ENCODE measurements at places on chromosomes 5 and 9. TPM values are rescaled to one million over a fixed set of nuclear protein-coding genes. Genes with fewer than 3 reads are reported as not detected.
A peak's percentile ranks its signal among the peaks of the same experiment; 100 is the strongest.

GRCh38 chr9:77947651-77948050 lies 84.0 kb downstream of the GNAQ start:
- DNase-seq: no peak

DNA sequence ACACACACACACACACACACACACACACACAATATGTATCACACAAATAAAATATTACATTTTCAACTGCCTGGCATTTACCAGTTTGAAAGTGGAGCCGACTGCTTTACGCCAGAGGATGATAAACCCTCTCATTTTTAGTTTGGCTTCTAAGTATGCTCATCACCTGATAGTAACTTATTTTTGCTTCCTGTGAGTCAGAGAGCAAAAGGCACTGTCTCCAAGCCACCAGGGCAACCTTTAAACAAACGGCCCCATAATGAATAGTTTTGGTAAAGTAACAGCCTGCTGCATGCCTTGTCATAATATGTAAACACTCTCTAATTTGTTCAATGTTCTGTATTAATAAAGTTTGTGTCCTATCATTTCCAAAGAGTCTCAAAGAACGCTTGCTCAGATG lies 26.9 kb downstream of the KLF4 start:
- DNase-seq: no peak

- DNase-seq: no peak
These were observed 41.9 kb downstream of the MOCS2 start for GRCh38 chr5:53067641-53068040.

DNA sequence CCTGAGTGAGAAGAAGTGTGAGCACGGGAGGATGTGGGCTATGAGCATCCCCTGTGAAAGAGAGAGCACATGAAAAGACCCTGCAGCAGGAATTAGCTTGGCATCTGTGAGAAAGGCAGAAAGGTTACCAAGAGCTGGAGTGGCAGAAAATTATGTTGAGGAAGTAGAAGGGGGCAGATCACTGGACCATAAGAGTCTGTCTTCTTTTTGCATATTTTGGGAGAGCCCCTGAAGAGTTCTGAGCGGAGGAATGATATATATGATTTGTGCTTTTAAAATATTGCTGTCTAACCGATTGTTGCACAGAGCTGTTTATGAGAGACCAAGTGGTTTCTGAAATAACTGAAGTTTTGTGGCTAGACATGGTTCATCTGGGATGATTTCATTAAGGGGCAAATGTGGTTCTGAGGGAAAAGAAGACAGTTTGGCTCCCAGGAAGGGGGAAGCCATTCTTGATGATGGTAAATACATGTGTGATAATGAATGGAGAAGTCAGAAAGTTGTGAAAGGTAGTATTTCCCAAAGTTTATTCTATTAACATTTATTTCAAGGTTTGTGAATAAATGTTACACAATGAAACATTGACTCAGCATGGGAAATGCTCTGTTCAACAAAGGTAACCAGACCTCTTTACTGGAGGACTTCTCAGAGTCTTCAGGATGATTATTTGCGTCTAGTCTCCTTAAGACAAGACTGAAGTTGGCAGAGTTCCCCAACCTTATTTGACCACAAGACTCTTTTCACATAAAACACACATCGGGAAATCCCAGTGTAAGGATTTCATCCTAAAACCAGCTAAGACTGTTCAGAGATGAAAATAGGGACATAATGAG lies 31.5 kb upstream of the ADRB2 start:
- no peak for DNase-seq

- no peak for DNase-seq
These were observed 141.4 kb downstream of the PLK2 start for GRCh38 chr5:58318468-58318867.

GRCh38 chr9:36961051-36961450 lies 73.0 kb downstream of the PAX5 start:
- DNase-seq: no peak

DNA sequence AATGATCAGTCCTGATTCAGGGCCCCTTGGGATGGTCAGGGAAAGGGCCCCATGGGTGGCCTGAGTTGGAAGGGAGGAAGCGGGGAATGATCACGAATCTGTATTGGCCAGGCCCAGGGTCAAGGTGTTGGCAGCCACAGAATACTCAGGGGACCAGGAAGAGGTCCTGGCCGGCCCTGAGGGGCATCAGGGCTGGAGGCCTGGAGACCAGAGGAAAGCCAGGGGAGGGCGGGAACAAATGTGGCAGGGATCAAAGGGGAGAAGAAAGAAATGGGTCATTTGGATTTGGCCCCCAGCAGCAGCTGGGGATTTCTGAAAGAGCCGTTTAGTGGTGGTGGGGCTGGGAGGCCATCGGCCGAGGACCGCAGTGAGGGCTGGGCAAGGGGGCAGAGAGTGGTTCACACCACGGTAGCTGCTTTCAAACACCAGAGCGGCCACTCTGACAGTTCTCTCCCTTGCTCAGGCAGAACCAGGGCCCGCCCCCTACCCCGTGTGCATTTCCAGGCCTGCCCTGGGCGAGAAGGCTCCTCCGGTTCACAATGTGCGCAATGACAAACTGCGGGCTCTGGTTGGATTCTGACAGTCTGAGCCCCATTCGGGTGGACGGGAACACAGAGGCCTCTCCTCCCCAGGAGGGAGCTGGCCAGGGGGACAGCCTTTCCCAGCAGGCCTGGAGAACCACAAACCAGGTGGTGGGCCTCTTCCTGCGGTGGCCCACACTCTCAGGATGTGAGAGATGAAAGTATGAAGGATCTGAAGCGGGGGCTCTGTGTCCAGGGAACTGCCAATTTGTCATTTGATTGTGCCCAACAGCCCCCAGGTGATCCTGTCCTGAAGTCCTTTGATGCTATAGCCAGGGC lies 220.3 kb upstream of the IER5L start:
- DNase-seq: no peak

DNA sequence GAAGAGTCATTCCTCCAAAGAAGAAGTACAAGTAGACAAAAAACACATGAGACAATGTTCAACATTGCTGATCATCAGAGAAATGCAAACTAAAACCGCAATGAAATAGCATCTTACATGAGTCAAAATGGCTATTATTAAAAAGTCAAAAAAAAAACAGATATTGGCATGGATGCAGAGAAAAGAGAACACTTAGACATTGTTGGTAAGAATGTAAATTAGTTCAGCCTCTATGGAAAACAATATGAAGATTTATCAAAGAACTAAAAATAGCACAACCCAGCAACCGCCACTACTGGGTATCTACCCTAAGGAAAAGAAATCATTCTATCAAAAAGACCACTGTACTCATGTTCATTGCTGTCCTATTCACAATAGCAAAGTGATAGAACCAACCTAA lies 157.5 kb downstream of the CHSY3 start:
- no peak for DNase-seq

DNA sequence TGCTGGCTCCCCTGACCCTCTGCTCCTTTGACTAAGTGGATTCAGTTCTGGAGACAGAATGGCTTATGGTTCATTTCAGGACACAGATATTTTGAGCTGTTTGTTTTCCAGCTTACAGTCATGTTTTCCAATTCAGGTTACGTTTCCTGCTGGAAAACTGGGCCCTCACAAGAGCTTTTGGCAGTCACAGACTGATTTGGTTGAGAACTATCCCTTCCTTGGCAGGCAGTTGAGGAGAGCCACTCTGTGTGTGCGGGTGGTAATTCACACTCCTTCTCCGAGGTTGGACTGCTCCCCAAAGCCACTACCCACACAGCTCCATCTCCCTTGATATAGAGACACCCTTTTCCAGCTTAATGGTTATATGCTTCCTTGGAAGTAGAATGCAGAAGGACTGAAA lies 534.5 kb downstream of the TMEM38B start:
- DNase-seq: no peak

DNA sequence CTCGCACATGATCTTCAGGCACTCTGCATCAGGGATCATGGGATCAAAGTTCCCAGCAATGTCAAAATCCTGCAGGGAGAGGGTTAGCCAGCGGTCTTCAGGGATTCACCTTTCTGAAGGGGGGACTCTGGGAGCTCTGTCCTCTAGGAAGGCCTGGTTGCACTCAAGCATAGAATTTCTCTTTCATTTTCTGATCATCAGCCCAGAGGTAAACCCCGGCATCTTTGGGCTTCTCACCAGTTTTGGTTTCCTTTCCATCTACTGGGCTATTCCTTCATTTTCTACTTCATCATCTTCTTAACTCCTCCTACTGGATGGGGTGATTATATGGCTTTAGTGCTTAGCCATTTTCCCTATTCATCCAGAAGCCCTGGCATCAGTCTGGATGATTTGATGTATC lies 4.6 kb upstream of the DND1 start:
- DNase-seq: no peak

DNA sequence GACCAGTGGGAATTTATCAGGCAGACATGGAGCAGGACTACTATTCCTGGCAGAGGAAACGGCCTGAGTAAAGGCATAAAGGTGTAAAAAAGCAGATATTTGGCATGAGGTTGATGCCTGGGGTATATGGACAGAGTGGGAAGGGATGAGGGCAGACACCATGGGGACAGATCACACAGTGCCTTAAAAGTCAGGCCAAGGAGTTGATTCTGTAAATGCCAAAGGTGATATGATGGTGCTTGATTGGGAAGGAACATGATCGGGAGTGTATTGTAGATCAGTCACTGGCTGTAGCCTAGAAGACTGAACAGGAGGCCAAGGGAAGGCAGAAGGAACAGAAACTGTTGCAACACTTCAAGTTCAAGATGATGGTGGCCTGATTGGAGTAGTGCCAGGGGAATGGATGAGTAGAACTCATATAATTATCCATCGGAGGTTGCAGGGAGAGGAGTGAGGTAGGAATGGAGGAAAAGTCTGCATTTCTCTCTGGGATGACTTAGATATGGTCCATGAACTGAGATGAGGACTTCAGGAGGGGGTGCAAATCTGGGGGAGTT lies 594.3 kb upstream of the KLF4 start:
- no peak for DNase-seq

DNA sequence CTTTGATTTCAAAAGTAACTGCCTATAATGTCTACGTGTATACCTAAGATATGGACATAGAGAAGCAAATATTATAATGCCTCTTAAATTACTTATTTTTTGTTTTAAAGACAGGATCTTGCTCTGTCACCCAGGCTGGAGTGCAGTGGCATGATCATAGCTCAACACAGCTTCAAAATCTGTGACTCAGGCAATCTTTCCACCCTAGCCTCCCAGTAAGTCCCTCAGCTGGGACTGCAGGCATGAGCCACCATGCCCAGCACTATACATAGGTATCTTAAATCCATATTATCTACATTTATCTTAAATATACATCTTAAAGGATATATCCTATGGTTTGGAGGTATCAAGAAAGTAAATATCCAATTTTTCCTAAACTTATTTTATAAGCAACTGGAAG lies 261.2 kb downstream of the ARL15 start:
- no peak for DNase-seq

GRCh38 chr9:98254228-98255060 lies 1.0 kb downstream of the TBC1D2 start:
- no peak for DNase-seq

- no peak for DNase-seq
These were observed 601.8 kb upstream of the ZNF608 start for GRCh38 chr5:125348221-125348692.

DNA sequence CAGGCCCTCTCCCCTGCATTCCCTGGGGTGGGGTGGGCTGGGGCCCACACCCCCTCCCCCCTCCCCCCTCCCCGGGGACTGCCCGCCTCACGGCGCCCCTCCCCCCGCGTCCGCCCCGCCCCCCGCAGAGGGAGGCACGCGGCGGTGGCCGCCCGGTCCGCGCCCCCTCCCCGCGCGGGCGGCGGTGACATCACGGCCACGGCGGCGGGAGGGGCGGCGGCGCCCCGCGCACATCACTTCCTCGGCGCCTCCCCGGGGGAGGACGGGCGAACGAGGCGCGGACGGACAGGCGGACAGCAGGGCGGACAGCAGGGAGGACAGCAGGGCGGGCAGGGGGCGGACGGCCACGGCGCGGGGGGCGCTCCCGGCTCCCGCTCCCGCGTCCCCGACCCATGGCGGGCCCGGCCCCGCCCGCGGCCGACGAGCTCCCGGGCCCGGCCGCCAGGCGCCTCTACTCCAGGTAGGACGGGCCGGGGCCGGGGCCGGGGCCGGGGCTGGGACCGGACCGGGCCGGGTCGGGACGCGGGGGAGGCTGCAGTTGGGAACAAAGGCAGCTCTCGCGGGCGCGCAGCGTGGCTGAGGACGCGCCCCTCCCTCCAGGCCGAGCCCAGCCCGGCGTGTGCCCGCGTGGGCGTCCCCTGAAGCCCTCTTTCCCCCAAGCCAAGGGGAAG lies at the start of gene GPSM1:
TSS of gene GPSM1 (plus strand) at position 236 of the 671 bp plus-strand sequence. CDS start at position 393, 157 bp downstream.
- DNase-seq: peak; percentile 77

DNA sequence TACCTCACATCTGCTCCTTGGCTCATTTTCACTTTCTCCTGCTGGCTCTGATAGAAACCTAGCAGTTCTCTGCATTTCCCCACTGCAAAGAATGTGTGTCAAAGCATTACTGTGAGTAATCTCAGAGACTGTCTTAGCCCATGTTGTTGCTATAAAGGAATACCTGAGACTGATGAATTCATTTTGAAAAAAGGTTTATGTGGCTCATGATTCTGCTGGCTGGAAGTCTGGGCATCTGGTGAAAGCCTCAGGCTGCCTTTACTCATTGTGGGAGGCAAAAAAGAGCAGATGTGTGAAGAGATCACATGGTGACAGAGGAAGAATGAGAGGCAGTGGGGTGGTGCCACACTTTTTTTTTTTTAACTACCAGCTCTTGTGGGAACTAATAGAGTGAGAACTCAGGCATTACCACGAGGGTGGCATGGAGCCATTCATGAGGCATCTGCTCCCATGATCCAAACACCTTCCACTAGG lies 191.6 kb upstream of the CTNND2 start:
- no peak for DNase-seq

- no peak for DNase-seq
These were observed 51.7 kb upstream of the VPS13A start for GRCh38 chr9:77125665-77126064.

- no peak for DNase-seq
These were observed 235.7 kb downstream of the COMMD10 start for GRCh38 chr5:116320486-116320885.

GRCh38 chr9:132826621-132827365 lies 51.3 kb downstream of the AK8 start:
- DNase-seq: no peak

GRCh38 chr5:154729613-154730012 lies 25.6 kb upstream of the LARP1 start:
- no peak for DNase-seq

DNA sequence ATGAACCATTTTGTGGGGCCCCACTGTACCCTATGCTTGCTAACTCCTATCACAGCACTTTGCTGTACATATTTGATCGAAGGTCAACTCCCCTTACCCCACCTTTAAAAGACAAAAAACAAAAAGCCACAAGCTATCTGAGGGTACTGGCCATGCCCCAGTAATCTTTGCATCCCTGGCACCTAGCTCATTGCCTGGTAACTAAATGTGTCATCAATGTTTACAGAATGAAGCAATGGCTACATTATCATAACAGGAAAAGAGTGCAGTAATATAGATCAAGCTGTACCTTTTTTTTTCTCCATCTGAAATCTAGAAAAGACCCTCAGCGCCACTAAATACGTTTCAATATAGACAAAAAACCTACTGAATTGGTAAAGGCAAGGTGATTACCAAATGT lies 188.0 kb downstream of the ELAVL2 start:
- DNase-seq: no peak

LMX1B gene
- under 0.01 TPM for total RNA-seq

MLANA gene
- total RNA-seq: not detected

TTC39B gene
- 1.3 TPM for total RNA-seq

SPINK6 gene
- not detected for total RNA-seq

KIF12 gene
- total RNA-seq: not detected

OBP2B gene
- not detected for total RNA-seq

TICAM2 gene
- total RNA-seq: 0.25 TPM

MYMK gene
- not detected for total RNA-seq

CDH10 gene
- total RNA-seq: under 0.01 TPM

GRM6 gene
- not detected for total RNA-seq

RNF224 gene
- total RNA-seq: not detected

NMUR2 gene
- not detected for total RNA-seq

CEL gene
- total RNA-seq: 0.13 TPM
